ENCODE measurements at places on chromosomes 1 and 21.
A peak's percentile ranks its signal among the peaks of the same experiment; 100 is the strongest.

DNA sequence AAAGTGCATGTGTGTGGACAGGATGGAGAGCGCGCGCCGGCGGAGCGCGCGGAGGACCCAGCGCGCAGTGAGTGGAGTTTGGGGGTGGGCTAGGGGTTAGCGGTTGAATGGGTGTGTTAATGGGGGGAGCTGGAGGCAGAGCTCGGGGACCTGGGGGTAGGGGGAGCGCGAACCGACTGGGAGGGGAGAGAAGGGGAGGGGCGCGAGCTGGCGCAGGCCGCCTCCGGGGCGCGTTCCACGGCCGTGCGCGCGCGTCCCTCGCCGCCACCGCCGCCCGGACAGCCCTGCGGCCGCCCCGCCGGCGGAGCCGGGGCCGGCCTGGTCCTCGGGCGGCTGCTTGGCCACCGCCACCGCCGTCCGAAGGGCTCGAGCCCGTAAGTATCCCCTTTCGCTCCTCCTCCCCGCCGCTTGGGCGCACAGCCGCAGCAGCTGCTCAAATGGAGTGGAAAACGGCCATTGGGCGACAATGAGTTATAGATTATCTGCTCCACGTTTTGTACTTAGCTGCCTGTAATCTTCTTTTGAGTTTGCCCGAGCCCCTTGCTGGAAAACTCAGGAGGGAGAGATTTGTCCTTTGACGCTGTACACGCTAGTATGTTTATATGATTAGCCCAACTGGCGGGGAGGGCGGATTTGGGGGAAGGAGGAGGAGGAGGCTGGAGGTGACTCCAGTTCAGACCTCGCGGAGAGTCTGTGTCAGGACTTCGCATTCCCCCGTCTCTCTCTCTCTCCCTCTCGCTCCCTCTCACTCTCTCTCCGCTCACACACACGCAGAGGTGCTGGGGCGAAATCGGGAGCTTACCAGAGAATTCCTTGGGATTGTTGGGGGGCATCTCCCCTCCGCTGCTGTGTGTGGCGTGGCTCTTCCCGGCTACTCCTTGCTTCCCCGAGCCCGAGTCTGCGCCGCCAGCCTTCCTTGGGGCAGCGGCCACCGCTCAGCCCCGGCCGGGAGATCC, at the start of gene ADGRL2:
Gene ADGRL2 (plus strand): TSS at position 240 of the 956 bp plus-strand sequence. CDS start 36,051 bp downstream, outside the sequence.
- ATAC-seq: peak; percentile 83
- H3K4me3 ChIP-seq: peak within 1 kb of the TSS; percentile 89
- no peaks in the 10 kb centered on the region for H3K36me3 ChIP-seq
- peak within 1 kb of the TSS; percentile 99 for H3K27ac ChIP-seq
- H3K4me1 ChIP-seq: peaks cover 35% of the 10 kb centered on the region

GRCh38 chr1:58548371-58548770, 1.8 kb upstream of the OMA1 start:
- no peaks in the 10 kb centered on the region for H3K27me3 ChIP-seq
- H3K36me3 ChIP-seq: no peaks in the 10 kb centered on the region
- H3K27ac ChIP-seq: no peak overlapping the region
- no peak overlapping the region for H3K4me3 ChIP-seq

GRCh38 chr21:46151261-46151988, 4.0 kb downstream of the FTCD start:
- peaks cover 13% of the 10 kb centered on the region for H3K4me1 ChIP-seq
- H3K27me3 ChIP-seq: peaks cover 7% of the 10 kb centered on the region
- no peak overlapping the region for H3K4me3 ChIP-seq
- no peaks in the 10 kb centered on the region for H3K36me3 ChIP-seq

GRCh38 chr21:44199448-44199847, 41.3 kb downstream of the ICOSLG start:
- H3K4me1 ChIP-seq: no peaks in the 10 kb centered on the region
- no peak overlapping the region for H3K27ac ChIP-seq
- H3K36me3 ChIP-seq: no peaks in the 10 kb centered on the region
- ATAC-seq: no peak
- peaks cover 12% of the 10 kb centered on the region for H3K27me3 ChIP-seq
- no peak overlapping the region for H3K4me3 ChIP-seq
